NAMALWA (cell line): ENCODE measurements at places on chromosomes 7 and 10.

- DNase-seq: no peak
Measured at GRCh38 chr10:5965266-5965665, 12.1 kb downstream of the IL15RA start.

DNA sequence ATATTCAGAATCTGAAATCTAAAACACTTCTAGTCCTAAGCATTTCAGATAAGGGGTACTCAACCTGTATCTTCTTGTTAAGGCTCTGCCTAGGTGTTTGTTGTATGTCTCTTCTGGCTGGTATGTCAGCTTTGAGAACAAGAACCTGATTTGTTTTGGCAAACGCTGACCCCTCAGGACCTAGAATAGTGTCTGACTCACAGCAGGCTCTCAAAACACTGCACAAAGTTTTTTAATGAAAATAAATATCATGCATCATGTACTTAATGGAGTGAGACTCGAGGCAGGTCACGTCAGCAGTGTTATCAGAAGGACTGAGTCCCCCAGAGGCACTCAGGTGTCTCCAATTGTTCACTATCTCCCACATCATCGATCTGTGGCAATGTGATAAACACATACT lies 99.1 kb downstream of the GLI3 start:
- no peak for DNase-seq

DNA sequence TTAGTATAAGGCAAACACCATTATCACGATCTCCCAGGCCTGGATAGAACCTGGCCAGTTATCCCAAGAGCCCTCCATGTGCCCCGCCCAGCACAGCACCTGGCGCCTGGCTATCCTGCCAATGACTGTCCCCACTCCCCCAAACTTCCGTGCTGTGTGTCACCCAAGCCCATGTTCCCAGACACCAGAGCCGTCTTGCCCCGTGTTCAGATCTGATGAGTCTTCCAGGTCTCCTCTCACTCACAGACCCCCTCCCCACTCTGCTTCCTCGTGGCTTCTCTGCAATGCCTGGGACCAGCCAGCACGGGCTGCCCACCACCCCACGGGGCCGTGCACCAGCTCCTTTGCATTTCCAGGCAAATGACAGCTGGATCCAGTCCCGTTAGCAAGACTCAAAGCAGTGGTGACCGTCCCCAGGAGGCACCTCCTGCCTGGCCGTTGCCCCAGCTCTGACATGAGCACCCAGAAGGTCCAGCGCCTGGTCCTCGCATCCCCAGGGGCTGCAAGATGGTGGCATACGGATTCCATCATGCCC lies 43.8 kb upstream of the INPP5A start:
- no peak for DNase-seq

DNA sequence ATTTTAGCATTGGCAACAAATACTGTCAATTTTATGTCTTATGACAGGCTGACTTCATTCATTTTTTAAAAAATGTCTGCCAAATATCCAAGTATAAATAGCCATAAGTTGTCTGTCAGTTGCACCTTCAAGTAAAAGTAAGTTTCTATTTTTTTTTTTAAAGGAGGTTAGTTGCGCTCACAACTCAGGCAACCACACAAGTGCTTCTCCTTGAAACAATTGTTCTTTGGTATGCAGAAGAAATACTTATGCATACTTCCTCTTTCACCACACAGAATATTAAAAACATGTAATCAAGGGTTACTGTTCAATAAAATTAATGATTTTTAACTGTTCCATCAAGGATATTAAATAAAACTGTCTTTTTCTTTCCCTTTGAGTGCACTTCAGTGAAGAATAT lies 97.9 kb downstream of the RTKN2 start:
- no peak for DNase-seq
